ENCODE measurements at places on chromosomes 6 and 20.

DNA sequence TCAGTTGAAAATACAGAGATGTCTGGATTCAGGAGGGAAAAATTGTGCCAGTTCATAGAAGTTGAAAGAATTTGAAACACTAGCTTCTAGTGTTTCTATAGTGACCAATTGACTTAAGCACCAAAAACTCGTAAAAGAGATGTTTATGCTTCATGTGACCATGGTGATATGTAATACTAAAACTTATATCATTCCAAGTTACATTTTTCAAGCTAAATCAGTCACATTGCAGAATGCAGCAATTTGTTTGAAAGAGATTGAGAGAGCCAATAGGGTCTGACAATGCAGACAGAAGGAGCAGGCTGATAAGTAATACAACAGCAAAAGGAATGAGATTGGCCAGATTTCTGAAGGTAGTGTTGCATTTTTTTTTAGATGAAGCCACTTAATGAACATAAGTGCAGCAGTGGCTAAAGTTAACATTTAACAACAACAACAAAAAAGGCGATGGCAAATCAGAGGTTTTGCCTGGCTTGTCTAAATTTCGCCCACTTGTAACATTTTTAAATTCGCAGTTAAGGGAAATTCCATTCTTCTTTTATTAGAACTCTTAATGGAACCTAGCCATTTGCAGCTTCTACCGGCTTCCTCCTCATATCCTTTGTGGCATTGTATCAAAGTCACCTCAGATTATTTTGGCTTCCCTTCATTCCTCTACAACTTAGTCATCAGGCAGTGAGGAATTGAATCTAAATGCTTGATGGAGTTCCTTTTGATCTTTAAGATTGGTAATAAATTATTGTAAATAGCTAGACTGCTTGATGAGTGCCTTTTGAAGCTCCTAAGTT lies 484.0 kb upstream of the SOX4 start:
- no peak for DNase-seq

DNA sequence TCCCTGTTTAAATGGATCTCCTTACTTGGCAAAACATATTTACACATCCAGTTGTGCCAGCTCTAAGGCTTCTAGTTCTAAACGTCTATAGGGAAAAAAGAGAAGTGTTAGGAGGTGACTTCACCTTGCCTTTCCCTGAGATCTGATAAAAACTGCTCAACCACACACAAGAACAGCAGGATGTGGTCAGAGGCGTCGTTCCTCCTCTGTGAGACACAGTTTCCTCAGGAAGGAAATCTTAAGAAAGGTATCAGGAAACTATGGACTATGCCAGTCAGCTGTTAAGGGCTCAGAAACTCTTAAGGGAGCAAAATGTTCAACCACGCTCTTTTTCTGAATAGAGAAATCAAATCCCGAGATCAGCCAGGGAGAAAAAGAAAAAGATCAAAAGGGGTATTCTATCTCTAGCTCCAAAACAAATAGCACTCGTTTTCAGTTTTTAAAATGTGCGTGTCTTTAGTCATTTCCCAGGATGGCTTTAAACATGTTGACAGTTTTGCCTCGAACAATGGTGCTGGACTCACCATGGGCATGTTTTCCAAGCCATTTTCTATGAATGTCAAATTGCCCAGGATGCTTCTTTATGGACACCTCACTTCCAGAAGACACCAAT lies 154.5 kb downstream of the HACE1 start:
- no peak for DNase-seq

DNA sequence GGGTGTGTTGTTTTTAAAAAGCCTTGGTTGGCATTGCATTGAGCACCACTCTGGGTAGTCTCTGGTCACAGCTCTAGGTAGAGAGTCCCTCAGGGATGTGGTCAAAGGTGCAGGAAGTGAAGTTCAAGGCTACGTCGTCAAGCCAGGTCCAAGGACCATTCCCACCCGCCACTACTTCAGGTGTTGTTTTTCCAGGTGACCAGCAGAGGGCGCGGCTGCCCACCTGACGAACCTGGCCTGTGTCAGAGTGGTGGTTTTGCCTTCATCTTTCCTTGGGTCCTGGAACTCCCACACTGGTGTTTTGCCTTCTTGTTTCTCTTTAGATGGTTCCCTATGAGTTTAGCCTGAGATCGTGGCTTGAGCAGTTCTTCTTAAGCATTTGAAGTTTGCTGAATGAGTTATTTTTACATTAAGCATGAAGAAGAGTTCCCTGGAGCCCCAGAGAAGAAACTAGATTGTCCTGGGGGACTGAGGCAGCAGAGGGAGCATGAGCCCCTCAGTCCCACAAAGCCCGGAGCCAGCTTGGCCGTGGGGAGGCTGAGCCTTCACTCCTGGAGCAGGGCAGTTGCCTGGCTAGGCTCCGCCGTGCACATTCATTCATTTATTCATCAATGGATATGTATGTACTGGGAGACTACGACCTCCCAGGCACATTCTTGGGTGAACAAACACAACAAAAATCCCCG lies 5.6 kb upstream of the PHACTR3 start:
- DNase-seq, result peak; percentile 21

- DNase-seq, result no peak
Measured at GRCh38 chr6:168915855-168916254, 337.8 kb downstream of the THBS2 start.

DNA sequence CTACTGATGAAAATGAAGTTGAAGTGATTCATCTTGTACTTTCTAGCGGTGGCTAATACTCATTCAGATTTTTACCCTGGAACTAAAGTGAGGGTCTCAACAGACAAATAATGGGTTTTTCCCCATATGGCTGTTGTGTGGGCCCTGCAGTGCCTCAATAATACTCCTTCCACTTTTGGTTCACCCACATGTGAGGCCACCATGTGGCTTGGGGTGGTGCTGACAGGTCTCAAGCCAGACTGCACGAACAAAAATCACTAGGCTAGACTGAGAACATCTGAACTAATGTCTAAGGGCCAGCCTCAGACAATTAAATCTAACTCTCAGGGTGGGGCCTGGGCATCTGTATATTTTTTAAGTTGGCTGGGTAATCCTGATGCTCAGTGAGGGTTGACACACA lies 7.9 kb upstream of the COL12A1 start:
- no peak for DNase-seq

- DNase-seq, result no peak
Measured at GRCh38 chr20:54624706-54625390, 149.5 kb downstream of the DOK5 start.

- no peak for DNase-seq
Measured at GRCh38 chr20:37137547-37137946, 41.6 kb upstream of the RPN2 start.

GRCh38 chr6:37134036-37134395 lies 35.9 kb upstream of the PIM1 start:
- no peak for DNase-seq

DNA sequence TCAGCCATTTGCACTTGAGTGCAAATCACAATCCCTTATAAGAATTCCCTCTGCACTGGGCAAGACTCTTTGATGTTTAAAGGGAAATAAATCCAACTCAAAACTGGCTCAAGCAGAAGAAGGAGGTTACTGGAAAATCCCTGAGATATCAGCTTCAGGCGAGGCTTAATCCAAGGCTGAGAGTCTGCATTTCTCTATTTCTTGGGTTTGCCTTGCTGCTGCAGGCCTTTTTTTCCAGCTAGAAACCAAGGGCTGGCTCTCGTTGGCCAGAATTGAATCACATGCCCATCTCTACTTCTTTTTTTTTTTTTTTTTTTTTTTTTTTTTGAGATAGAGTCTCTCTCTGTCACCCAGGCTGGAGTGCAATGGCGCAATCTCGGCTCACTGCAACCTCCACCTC lies 11.7 kb downstream of the HCK start:
- no peak for DNase-seq

- no peak for DNase-seq
Measured at GRCh38 chr6:13139119-13139518, 189.2 kb downstream of the TBC1D7 start.

DNA sequence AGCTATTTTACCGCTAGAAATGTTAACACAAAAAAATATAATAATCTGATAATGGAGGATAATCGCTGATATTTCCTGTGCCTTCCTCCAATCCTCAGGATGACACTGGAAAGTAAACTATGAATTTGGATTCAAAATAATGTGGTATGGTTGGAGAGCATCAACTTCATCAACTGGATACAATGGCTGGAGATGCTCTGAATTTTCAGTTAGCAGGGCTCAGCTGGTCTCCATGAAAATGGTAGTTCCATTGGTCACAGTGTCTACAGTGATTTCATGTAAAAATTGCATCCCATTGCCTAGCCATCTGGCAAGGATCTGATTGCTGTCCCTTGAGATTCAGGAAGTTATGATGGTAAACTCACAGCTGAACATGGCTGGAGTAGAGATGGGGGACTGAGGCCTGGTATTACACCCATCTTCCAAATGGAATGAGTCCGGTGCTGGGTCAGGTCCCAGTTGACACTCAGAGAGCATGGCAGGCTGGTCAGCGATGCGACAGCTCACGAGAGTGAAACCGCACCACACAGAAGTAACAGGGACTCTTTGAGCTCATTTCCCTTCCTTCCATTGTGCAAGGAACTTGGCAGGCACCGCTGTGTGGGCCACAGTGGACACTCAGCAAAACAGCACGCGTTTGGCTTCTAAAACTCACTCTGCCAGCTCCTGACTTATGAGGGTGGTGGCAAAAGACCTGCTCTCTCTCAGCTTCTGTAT lies 142.4 kb upstream of the TNFAIP3 start:
- no peak for DNase-seq

DNA sequence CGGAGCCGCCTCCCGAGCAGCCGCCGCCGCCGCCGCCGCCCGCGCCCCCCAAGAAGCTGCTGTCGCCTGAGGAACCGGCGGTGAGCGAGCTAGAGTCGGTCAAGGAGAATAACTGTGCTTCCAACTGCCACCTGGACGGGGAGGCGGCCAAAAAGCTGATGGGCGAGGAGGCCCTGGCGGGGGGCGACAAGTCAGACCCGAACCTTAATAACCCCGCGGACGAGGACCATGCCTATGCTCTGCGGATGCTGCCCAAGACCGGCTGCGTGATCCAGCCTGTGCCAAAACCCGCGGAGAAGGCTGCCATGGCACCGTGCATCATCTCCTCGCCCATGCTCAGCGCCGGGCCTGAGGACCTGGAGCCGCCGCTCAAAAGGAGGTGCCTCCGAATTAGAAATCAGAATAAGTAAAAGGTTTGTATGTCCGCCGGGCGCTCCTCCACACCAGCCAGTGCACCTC lies 145.2 kb downstream of the SOBP start:
- no peak for DNase-seq

- DNase-seq, result no peak
Measured at GRCh38 chr6:166636934-166637333, 9.9 kb upstream of the RPS6KA2 start.

GRCh38 chr6:42049948-42050296 lies 402 bp upstream of the TAF8 start:
- no peak for DNase-seq

- DNase-seq, result peak; percentile 33
Measured at GRCh38 chr6:148758492-148758891, 11.7 kb downstream of the UST start.

- no peak for DNase-seq
Measured at GRCh38 chr6:119902681-119903080, 553.1 kb upstream of the MAN1A1 start.

- DNase-seq, result no peak
Measured at GRCh38 chr6:169997930-169998218, 246.5 kb downstream of the ERMARD start.

GRCh38 chr20:60559462-60559861 lies 601.2 kb downstream of the CDH26 start:
- no peak for DNase-seq

DNA sequence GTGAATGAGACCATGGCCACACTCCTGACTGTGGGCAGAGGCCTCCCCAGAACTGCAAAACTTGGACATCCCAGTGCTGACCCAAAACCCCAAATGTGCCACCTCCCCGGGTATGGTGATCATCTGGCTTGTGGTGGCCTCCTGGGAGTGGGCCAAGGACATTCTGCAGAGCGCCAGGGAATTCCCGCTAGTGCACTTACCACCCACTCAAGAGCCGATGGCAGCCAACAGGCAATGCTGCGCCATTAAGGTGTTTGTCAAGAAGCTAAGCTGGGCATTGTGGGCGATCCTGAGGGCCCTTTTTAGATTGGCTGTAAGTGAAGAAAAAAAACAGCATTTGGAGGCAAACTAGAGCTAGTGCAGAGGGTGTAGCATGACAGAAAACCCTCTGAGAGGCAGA lies 9.4 kb downstream of the MMP24 start:
- no peak for DNase-seq

- DNase-seq, result no peak
Measured at GRCh38 chr6:149054559-149055194, 262.8 kb upstream of the TAB2 start.

DNA sequence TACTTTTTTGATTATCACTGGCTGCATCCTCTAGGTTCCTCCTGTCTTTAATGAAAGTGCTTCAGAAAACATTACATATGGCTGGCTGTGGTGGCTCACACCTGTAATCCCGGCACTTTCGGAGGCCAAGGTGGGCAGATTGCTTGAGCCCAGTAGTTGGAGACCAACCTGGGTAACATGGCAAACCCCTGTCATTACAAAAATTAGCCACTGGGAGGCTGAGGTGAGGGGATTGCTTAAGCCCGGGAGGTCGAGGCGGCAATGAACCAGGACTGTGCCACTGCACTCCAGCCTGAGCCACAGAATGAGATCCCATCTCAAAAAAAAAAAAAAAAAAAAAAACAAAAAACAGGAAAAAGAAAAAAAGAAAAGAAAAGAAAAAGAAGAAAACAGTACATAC lies 35.3 kb downstream of the BEND3 start:
- DNase-seq, result no peak

DNA sequence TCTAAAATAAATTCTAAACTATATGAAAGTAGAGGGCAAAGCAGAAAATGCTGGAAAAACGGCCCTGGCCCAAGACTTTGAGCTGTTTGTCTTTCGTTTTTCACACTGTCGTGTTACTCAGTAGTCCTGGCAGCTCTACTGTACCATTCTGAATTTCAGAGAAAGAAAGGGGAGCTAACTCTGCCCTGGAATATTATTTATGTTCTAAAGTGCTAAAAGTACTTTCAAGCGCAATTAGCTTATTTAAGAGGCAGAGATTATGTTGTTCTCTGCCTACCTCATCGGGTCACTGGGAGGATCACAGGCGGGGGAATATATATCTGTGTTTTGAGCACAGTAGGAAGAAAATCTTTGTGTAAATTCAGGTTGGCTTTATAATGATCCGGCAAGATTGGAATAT lies 152.4 kb upstream of the QKI start:
- no peak for DNase-seq

GRCh38 chr20:23889775-23890187 lies 10.2 kb upstream of the CST5 start:
- DNase-seq, result peak; percentile 52

GRCh38 chr6:170329321-170329720 lies 22.8 kb downstream of the FAM120B start:
- DNase-seq, result no peak

DNA sequence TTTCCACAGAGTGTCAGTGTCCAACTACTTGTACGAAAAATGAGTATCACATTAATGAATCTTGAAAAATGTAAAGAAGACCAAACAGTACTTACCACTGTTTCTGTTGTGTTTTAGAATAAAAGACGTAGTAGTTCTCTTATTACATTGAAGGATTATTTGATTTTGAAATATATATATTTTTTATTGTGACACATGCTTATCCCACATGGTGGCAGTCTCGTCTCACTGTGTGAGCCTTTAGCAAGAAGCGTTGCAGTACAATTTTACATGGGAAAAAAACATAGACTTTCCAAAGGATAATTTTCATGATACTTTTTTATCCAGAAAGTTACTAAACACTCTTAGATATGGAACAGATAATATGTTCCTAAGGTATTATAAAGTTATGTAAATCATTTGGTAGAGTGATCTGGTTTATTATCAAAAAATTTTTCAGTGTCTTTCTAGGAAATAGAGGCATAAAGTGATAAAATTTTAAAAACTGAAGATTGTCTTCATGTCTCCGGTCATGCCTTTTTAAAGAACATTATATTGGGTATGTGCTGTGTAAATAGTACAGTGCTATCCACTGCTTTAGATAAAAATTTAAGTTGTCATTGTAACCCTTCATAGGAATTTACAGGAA lies 117.5 kb upstream of the SAMD5 start:
- DNase-seq, result no peak

Measured in stimulated activated CD4-positive, alpha-beta T cell treated with anti-CD3 and anti-CD28 coated beads, Interleukin-2, amount 100 ng/mL, for 48 hours (primary cell).